ENCODE measurements at places on chromosomes 16 and 17.

DNA sequence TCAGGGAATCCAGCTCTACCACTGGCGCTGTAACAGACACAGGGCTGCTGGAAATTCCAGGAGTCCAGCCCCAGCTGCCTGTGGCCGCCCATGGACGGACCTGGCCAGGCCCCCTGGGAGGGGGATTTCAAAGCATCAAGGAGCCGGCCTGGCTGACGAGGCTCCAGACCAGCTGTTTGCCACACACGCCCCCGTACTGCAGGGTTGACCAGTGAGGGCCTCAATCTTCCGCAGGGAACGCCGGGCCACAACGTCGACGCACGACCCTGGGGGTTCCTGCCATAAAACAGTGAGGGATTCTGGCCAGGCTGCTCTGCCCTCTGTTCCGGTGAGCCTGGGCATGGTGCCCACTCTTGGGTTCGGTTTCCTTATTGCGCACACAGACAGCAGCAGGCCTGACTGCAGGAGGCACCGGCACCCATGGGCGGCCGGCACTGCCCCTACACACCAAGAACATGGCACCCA, 3.7 kb downstream of the LMF1 start:
- DNase-seq, result no peak

- no peak for DNase-seq
Measured at GRCh38 chr16:1607971-1608370, 3.9 kb downstream of the IFT140 start.

DNA sequence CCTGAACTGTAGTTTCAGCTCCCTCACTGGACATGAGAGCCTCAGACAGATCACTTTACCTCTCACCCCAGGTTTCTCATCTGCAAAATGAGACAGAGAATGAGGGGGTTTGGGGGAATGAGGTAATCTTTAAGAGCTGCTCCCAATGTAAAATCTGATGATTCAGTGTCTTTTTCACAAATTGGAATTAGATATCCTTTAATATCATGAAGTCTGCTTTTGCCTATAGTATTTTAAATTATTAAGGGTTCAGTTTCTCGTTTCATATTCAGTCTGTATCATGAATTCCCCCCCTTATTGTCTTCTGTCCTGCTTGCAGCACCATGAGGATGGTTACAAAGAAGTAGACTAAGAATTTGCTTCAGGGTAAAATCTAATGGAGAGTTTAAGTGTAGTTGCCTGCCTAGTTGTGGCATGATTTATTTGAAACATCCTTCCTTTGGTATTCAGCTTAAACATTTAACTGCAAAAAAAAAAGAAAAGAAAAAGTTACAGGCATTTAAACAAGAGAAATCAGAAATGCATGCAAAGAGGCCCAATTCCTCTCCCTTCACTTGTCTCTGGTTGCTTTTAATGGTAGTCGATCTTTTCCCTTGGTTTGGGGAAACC, 77.3 kb downstream of the WNT3 start:
- no peak for DNase-seq

- DNase-seq, result no peak
Measured at GRCh38 chr17:76573096-76573495, 12.6 kb downstream of the ST6GALNAC2 start.

DNA sequence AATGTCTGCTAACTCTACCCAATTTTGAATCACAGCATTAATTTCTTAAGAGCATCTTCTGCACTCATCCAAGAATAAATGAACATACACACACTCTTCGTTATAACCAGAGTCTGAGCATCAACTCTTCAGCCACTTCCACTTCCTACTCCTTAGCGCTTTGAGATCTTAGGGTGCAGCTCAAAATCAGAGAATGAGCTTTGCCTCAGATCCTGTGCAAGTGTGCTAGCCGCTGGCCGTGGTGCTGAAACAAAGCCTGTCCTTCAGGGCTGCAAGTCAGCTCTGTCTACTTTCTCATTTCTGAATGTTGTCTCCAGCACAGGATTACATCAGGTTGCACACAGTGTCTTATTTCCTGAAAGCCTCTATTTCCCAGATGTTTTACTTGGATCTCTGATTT, 165.4 kb downstream of the AIPL1 start:
- peak; percentile 5 for DNase-seq

GRCh38 chr16:12354296-12354833, 377.8 kb downstream of the SNX29 start:
- DNase-seq, result no peak

DNA sequence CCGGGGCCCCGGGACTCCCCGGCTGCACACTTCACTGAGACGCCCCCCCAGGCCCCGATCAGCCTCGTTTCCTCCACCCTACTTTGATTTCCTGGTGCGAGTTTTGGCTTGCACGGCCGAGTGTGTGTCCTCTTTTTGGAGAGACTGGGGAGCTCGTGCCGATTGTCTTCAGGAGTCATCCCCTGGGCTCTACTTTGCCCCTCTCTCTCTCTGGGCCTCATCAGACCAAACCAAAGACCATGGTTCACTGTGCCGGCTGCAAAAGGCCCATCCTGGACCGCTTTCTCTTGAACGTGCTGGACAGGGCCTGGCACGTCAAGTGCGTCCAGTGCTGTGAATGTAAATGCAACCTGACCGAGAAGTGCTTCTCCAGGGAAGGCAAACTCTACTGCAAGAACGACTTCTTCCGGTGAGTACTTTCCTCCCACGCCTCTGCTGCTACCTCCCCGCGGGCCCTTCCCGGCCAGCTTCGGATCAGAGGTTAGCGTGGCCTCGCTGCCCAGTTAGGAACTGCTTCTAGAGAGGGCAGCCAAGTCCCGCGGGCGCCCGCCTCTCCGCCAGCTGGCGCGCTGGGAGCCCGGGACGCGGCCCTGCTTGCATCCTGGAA, 787 bp downstream of the LHX1 start:
- DNase-seq, result no peak

- no peak for DNase-seq
Measured at GRCh38 chr16:7304958-7305357, 27.7 kb upstream of the RBFOX1 start.

DNA sequence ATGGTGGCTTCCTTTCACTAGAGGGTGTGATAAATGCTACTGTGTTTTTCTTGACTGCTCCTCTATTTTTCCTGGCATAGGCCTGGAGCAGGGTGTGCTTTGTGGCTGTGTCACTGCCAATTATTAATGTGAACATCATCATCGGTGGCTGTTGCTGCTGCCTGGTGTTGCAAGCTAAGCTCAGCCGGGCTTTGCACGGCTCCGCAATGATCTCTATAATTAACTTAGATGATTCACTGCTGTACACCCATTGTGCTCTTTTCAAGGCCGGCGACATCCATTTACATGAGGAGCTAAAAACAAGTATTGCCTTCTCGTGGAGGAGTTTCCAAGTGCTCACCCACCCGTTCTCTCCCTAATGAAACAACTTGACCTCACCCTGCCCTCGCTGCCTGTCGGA, 160.1 kb upstream of the IRX3 start:
- peak; percentile 82 for DNase-seq

DNA sequence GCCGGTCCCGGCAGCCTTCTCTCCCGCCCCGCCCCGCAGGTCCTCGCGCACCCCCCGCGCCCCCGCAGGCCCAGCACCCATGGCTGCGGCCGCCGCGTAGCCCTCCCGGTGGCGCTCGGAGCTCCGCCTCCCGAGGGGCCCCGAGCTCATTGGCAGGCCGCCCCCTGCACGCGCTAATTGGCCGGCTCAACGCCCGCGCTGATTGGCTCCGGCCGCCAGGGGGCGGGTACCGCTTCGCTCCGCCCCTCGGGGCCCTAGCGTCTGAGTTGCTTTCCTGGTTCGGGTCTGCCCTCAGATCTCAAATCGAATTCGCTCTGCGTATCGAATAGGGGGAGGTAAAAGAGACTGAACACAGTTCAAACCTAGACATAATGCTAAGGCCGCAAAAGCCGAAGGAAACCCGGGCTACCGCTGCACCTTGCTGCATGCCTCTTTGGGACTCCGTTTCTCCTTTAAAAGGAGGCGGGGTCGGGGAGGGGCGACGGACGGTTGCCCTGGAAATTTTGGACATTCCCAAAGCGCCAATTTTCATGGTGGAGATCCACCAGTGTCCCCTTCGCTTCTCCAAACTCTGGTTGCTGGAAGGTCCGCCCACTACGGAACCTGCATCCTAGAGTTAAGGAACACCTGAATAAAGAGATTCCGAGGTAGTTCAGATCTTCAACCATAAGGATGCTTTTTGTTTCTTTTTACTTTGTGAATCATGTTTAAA, at the start of gene DEXI:
DEXI (minus strand) TSS at position 117 of the 712 bp plus-strand sequence. CDS start 463 bp downstream, outside the sequence.
- peak; percentile 76 for DNase-seq

GRCh38 chr17:4003131-4003500, 38.9 kb upstream of the ATP2A3 start:
- DNase-seq, result no peak

DNA sequence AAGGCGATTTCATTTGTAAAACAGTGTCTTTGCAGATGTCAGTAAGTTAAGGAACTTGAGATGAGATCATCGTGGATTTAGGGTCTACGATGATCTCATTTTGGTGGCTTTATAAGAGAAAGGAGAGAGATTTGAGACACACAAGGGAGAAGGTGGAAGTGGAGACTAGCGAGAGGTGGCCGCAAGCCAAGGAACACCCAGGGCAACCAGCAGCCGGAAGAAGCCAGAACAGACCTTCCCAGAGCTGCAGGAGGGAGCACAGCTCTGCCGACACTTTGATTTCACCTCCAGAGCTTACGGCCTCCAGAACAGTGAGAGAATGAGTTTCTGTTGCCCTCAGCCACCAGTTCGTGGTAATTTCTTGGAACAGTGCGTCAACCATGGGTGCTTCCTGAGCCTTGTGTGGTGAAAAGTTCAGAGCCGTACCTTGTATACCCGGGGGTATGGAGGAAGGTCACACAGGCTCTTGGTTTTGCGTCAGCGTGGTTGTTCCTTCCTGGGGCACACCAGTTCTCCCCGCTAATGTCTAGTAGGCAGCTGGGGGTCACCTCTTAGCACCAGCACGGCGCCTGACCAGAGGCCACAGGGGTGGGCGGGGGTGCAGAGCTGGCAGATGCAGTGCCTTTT, 12.9 kb upstream of the SEC14L1 start:
- DNase-seq, result no peak

DNA sequence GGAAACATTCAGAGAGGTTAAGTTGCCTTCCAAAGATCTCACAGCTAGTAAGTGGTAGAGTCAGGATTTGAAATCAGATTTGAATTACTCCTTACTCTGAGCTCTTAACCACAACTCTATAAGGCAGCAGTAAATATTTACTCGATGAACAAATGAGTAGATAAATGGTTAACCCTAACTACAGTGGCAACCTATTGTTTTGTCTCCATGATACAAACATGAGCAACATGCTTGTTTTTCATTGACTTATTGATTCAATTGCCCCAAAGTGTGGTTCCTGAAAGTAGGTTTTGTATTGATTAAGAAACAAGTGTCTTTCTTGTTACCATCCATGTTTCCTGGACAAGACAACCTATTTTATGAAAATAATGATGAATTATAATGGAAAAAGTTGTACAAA, 34.8 kb upstream of the DDX52 start:
- DNase-seq, result no peak

DNA sequence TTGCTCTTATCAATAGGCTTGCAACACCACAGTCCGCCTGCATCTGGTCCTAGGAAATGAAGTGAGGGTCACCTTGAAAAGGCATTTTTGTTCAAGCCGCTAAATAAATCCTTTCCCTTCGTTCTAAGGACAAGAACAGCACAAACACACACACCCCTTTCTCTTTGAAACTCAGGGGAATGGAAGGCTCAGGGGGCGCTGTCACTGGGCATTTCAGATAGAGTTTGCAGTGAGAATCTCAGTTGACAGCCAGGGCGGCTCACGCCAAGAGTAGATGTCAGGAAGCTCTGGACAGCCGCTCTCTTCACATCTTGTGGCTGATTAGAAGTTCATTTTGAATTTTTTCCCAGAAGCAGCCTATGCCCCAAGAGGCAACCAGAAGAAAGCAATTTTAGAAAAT, 39.8 kb downstream of the ABAT start:
- no peak for DNase-seq

DNA sequence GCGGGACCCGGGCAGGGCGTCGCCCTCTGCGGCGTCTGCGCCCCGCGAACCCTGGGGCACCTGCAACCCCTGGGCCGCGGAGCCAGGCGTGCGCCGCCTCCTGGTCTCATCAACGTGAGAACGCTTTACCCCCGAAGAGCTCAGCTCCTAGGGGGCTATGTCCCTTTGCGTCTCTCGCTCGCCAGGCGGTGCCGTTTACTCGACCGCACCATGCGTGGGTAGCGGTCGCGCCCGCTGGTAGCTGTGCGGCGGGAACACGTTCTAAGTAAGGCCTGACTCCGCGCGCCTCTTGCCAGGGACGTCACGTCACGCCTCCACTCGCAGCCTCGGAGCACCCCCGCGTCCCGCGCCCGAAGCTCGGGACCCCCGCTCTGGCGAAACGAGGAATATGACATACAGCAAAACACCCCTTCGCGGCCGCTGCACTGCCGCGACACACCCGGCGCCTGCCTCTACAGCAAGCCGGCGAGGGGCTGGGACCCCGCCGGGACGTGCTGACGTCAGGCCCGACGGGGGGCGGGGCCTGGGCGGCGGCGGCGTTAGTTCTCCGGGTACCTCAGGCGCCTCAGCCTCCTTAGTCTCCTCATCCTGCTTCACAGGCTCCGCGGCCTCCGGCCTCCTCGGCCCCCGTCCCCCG, at the start of gene RAB11FIP3:
RAB11FIP3 (plus strand) TSS at position 568 of the 637 bp plus-strand sequence. CDS start 358 bp downstream, outside the sequence.
- DNase-seq, result peak; percentile 50

- DNase-seq, result no peak
Measured at GRCh38 chr16:3096362-3096761, 2.7 kb downstream of the ZSCAN10 start.

DNA sequence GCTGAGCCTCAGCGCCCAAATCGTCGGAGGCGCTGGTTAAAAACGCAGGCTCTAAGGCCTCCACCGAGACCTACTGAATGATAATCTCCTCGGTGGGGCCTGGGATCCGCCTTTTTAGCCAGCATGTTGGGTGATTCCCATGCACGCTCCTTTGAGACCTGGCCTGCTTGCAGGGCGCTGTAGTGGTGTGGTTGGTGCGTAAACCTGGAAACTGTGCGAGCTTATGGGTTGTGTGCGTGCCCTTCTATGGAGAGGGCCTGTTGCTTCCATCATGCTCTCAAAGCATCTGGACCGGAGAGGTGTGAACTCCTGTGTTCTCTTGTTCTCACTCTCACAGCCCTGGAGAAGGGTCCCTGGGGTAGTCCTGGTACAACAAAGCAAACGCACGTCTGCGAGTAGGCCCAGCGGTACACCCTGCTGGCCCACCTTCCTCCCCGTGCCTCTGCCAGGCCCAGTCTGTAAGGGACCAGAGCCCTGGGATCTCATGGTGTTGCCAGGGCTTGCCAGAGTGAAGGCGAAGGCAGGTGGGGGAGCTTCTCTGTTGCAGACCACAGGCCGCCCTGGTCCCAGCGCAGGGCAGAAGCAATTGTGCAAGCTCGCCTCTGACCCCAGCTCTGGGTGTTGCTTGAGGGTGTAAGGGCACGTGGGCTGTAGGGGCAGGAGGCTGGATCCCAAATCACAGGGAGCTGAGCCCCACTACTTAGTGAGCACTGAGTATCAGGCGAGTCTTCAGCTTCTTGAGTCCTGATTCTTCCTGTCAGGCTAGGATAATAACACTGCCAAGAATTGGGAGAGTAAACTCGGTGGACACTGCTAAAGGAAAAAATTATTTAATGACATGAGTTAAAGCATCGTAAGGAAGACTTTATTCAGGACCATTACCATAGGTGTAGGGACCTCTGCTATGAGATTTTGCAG, 879 bp upstream of the LRRC75A start:
- DNase-seq, result no peak

- no peak for DNase-seq
Measured at GRCh38 chr17:75548813-75549212, 23.3 kb downstream of the LLGL2 start.

All from fibroblast of skin of left biceps (primary cell).